PC-9 (cell line): ENCODE measurements at places on chromosomes 7 and 10. TPM values are rescaled to one million over a fixed set of nuclear protein-coding genes. Genes with fewer than 3 reads are reported as not detected.

DNA sequence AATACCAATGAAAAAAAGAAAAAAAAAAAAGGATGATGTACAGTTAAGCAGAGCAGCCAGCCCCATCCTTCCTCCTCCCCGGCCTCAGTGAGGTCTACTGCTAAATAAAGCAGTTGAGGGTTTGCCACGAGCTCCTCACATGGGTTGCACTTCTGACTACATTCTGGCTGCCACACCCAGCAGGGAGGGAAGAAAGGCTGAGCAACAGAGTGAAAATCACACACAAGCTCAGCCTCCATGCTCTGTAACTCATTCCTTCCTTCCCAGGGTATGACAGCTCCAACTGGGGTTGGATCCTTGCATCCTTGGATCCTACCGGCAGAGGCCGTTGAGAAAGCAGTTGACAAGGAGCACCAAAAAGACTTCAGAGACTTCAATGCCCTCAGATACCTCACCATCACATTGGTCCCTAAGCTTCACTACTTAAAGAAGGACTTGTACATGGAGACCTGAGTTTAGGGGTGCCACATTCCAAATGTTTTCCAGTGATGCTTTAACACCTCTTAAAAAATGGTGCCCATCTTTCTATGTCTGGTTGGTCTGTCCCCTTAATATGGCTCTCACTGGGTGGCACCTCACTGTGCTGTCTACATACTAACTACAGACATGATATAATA lies 52.9 kb upstream of the PIK3CG start:
- DNase-seq = no peak

- no peak for DNase-seq
These were observed 407.4 kb downstream of the GRM8 start for GRCh38 chr7:126845331-126845730.

- peak; percentile 58 for DNase-seq
These were observed 134.8 kb downstream of the CUL2 start for GRCh38 chr10:34955391-34955790.

- no peak for DNase-seq
These were observed 46.3 kb upstream of the FZD9 start for GRCh38 chr7:73387221-73387828.

DNA sequence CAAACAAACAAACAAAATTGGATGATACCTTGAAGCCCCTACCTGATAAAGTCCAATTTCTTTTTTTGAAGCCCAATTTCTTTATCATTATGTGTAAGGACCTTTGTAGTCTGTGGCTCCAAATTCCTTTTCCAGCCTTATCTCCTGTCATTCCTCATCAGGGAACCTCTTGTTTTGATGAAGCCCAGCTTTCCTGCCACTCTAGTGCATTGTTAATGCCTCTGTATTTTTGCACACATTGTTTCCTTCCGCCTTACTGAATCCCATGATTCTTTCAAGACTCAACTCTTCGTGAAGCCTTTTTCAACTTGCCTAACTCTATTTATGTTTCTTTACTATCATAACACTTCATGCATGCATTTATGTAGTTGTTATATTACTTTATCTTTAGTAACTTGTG lies 3.3 kb downstream of the FBH1 start:
- no peak for DNase-seq

GRCh38 chr7:7185371-7185989 lies 3.1 kb downstream of the C1GALT1 start:
- no peak for DNase-seq

GRCh38 chr10:129381741-129382140 lies 85.3 kb upstream of the MGMT start:
- no peak for DNase-seq

DNA sequence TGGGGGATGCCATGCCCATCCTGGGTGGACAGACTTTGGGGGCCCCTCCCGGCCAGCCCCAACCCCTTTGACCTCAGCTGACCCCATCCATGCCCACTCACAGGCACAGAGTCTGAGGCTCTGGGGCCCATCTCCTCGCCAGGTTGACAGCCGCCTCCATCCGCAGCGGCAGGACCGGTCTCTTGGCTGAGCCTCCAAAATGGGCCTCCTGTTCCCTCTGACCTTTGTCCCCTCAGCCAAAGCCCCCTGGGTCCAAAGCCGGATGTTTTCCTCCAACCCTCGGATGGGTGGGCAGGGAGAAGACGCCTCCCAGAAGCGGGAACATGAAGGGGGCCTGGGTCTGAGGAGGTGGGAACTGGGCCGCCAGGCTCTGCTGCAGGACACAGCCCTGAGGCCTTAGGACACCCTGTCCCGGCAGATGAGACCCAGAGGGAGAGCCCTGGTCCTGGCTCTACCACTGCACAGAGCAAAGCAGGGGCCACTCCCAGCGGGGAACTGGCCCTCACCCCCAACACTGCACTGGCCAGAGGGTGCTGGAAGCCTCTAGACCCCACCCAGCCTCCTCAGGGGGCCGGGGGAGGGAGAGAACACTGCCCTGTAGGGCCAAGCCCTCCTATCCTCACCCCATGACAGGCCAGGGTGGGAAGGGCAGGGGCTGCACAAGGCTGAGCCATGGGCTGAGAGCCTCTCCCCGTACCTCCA lies 12.6 kb downstream of the PDGFA start:
- DNase-seq = no peak

The INHBA gene
- 17.3 and 17.6 TPM in 2 replicates for total RNA-seq
